ENCODE measurements at places on chromosomes 4 and X.

- H3K36me3 ChIP-seq, result peaks cover 25% of the 10 kb centered on the region
- H3K4me1 ChIP-seq, result no peaks in the 10 kb centered on the region
- H3K27me3 ChIP-seq, result no peaks in the 10 kb centered on the region
- no peak overlapping the region for H3K27ac ChIP-seq
These were observed 52.2 kb downstream of the SPARCL1 start for GRCh38 chr4:87476934-87477333.

GRCh38 chrX:34578237-34578636 is 78.8 kb downstream of the TMEM47 start:
- H3K27ac ChIP-seq, result no peak overlapping the region
- H3K27me3 ChIP-seq, result no peaks in the 10 kb centered on the region

GRCh38 chr4:114236171-114236769 is 256.8 kb upstream of the ARSJ start:
- DNase-seq, result no peak
- no peaks in the 10 kb centered on the region for H3K27me3 ChIP-seq
- H3K4me1 ChIP-seq, result no peaks in the 10 kb centered on the region
- no peak overlapping the region for H3K4me3 ChIP-seq
- no peak overlapping the region for H3K27ac ChIP-seq

- H3K27ac ChIP-seq, result no peak overlapping the region
- H3K4me3 ChIP-seq, result no peak overlapping the region
- no peaks in the 10 kb centered on the region for H3K27me3 ChIP-seq
- DNase-seq, result peak; percentile 51
- no peaks in the 10 kb centered on the region for H3K36me3 ChIP-seq
- no peaks in the 10 kb centered on the region for H3K4me1 ChIP-seq
These were observed 170.0 kb downstream of the SMIM20 start for GRCh38 chr4:26083987-26084386.

GRCh38 chrX:13194291-13195103 is 125.4 kb downstream of the ATXN3L start:
- no peak overlapping the region for H3K4me3 ChIP-seq
- no peaks in the 10 kb centered on the region for H3K27me3 ChIP-seq
- no peaks in the 10 kb centered on the region for H3K4me1 ChIP-seq
- DNase-seq, result no peak

DNA sequence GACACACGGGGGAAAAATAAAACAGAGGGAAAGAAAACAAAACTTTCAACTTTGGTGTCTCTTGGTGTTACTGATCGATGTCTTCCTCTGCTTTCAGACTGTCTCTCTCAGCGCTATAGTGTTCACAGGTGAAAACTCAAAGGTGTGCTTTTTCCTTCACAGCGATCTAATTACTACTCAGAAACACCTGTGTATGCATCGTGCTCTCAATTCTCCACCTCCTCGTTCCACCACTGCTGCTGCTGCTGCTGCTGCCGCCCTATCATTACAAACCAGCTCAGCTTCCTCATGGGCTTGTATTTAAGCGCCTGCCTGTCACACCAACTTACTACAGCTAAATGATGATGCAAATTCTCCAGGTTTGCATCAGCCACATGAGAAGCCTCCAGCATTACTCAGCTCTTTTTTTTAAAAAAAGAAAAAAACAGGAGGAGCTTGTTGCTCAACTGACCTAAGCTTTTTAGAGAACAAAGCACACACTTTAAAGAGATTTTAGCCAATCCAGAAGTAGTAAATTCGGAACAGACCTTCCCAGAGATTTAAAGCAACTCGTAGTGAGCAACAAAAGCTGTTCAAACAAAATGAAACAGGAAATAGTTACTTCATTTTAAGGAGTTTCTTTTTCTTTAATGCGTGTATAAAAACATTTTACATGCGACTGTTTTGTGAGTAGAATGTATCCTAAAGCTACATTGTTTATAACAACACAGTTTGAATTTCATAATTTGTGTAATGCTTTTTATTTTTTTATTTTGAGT is at the start of gene SLC7A11:
Gene SLC7A11 (minus strand): TSS at position 274 of the 758 bp plus-strand sequence. CDS start 280 bp downstream, outside the sequence.
- H3K4me3 ChIP-seq, result peak within 1 kb of the TSS; percentile 42
- H3K27me3 ChIP-seq, result no peaks in the 10 kb centered on the region
- DNase-seq, result peak; percentile 27
- no peaks in the 10 kb centered on the region for H3K36me3 ChIP-seq

GRCh38 chrX:101931136-101931487 is 715 bp downstream of the ZMAT1 start:
- peak overlapping the region; percentile 98 for H3K27ac ChIP-seq
- no peaks in the 10 kb centered on the region for H3K27me3 ChIP-seq
- H3K4me1 ChIP-seq, result no peaks in the 10 kb centered on the region
- peak overlapping the region; percentile 82 for H3K4me3 ChIP-seq
- H3K36me3 ChIP-seq, result no peaks in the 10 kb centered on the region
